SJSA1 (cell line): ENCODE measurements at places on chromosomes 4 and X.

GRCh38 chr4:53640576-53641453 is 49.5 kb upstream of the LNX1 start:
- no peak for DNase-seq

GRCh38 chr4:23822181-23822580 is 67.7 kb downstream of the PPARGC1A start:
- no peak for DNase-seq

- DNase-seq = no peak
These were observed 6.7 kb downstream of the PDK3 start for GRCh38 chrX:24471808-24472207.

GRCh38 chr4:102217345-102217744 is 127.9 kb downstream of the SLC39A8 start:
- DNase-seq = no peak

- DNase-seq = no peak
These were observed 2121.0 kb downstream of the PCDH7 start for GRCh38 chr4:32841217-32841616.

- DNase-seq = no peak
These were observed 109.7 kb downstream of the CRLF2 start for GRCh38 chrX:1102786-1103185.
